Activated CD4-positive, alpha-beta memory T cell treated with anti-CD3 and anti-CD28 coated beads for 36 hours (primary cell): ENCODE measurements at places on chromosomes 6 and 20. TPM values are rescaled to one million over a fixed set of nuclear protein-coding genes. Genes with fewer than 3 reads are reported as not detected.

- no peaks in the 10 kb centered on the region for H3K36me3 ChIP-seq
- peaks cover 22% of the 10 kb centered on the region for H3K27me3 ChIP-seq
- no peak overlapping the region for H3K4me3 ChIP-seq
- H3K4me1 ChIP-seq = peaks cover 18% of the 10 kb centered on the region
These were observed 34.9 kb upstream of the UTRN start for GRCh38 chr6:144250276-144250675.

The OVOL2 gene
- total RNA-seq = not detected

The PDE7B gene
- 0.12 TPM for total RNA-seq

- DNase-seq = no peak
- no peak overlapping the region for H3K27ac ChIP-seq
- H3K4me1 ChIP-seq = peaks cover 16% of the 10 kb centered on the region
- no peak overlapping the region for H3K4me3 ChIP-seq
These were observed 5.3 kb upstream of the PM20D2 start for GRCh38 chr6:89140347-89141156.

DNA sequence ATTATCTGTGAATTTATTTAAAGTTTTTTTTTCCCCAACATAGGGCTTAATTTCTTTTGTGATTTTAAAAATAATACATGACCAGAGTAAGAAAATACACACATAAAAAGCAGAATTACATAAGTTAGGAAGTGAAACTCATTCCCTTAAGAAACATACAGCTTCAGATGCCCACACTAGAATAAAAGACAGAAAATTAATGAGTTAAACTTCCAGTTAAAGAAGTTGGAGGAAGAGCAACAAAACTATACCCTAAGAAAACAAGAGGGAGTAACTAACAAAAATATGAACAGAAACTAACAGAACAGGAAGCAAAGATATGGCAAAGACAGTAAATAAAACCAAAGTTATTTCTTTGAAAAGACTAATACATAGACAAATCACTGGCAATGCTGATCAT lies 107.6 kb upstream of the CEP85L start:
- H3K36me3 ChIP-seq = no peaks in the 10 kb centered on the region
- no peak overlapping the region for H3K4me3 ChIP-seq
- H3K27me3 ChIP-seq = no peaks in the 10 kb centered on the region
- no peak overlapping the region for H3K27ac ChIP-seq

GRCh38 chr6:159033160-159034049 lies 11.4 kb downstream of the TAGAP start:
- no peak for DNase-seq
- no peak overlapping the region for H3K4me3 ChIP-seq
- H3K36me3 ChIP-seq = peaks cover 36% of the 10 kb centered on the region

The BEND3 gene
- 4.5 TPM for total RNA-seq

- peaks cover 4% of the 10 kb centered on the region for H3K36me3 ChIP-seq
- DNase-seq = peak; percentile 20
- H3K27me3 ChIP-seq = no peaks in the 10 kb centered on the region
- H3K4me3 ChIP-seq = peak overlapping the region; percentile 2
- peak overlapping the region; percentile 31 for H3K27ac ChIP-seq
These were observed 4.5 kb downstream of the MRPL14 start for GRCh38 chr6:44122801-44123200.

- H3K27ac ChIP-seq = no peak overlapping the region
- H3K4me1 ChIP-seq = no peaks in the 10 kb centered on the region
- H3K4me3 ChIP-seq = no peak overlapping the region
- DNase-seq = no peak
These were observed 4.5 kb downstream of the PHACTR3 start for GRCh38 chr20:59608871-59609270.

GRCh38 chr6:4637691-4638433 lies 138.3 kb upstream of the CDYL start:
- H3K4me1 ChIP-seq = peaks cover 21% of the 10 kb centered on the region
- H3K4me3 ChIP-seq = no peak overlapping the region
- H3K36me3 ChIP-seq = no peaks in the 10 kb centered on the region
- H3K27ac ChIP-seq = peak overlapping the region; percentile 51

The SPAG4 gene
- total RNA-seq = 9.4 TPM

GRCh38 chr20:32350421-32350820 lies 7.7 kb upstream of the ASXL1 start:
- DNase-seq = no peak
- no peak overlapping the region for H3K4me3 ChIP-seq
- H3K27ac ChIP-seq = no peak overlapping the region
- H3K4me1 ChIP-seq = peaks cover 17% of the 10 kb centered on the region
- H3K36me3 ChIP-seq = peaks cover 12% of the 10 kb centered on the region
- H3K27me3 ChIP-seq = no peaks in the 10 kb centered on the region

DNA sequence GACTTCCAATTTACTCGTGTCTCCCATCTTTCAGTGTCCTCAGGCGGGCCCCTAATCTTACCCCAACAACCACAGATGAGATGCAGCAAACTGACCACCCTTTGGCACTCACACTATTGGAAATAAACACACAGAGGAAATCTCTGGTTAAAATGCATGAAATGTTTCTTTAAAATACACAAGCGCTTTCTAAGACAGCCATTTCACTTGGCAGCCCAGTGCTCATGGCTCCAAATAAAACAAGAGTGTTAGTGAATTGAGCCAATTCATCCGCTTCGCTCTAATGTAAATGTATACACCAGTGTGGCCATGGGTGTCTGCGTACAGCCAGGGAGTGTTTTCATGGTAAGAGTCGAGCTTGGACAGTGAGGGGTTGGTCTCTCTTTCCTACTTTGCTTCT lies 282.9 kb downstream of the CLIC5 start:
- DNase-seq = no peak
- peaks cover 8% of the 10 kb centered on the region for H3K27me3 ChIP-seq
- no peaks in the 10 kb centered on the region for H3K36me3 ChIP-seq

- peaks cover 17% of the 10 kb centered on the region for H3K27me3 ChIP-seq
- H3K4me3 ChIP-seq = no peak overlapping the region
- H3K4me1 ChIP-seq = no peaks in the 10 kb centered on the region
These were observed 57.6 kb upstream of the FRMD1 start for GRCh38 chr6:168136622-168137021.

The SNAP25 gene
- 0.67 TPM for total RNA-seq

- H3K4me3 ChIP-seq = no peak overlapping the region
- DNase-seq = no peak
- peaks cover 34% of the 10 kb centered on the region for H3K36me3 ChIP-seq
- H3K27me3 ChIP-seq = no peaks in the 10 kb centered on the region
- no peak overlapping the region for H3K27ac ChIP-seq
These were observed 73.0 kb downstream of the GFRA4 start for GRCh38 chr20:3590164-3590563.

DNA sequence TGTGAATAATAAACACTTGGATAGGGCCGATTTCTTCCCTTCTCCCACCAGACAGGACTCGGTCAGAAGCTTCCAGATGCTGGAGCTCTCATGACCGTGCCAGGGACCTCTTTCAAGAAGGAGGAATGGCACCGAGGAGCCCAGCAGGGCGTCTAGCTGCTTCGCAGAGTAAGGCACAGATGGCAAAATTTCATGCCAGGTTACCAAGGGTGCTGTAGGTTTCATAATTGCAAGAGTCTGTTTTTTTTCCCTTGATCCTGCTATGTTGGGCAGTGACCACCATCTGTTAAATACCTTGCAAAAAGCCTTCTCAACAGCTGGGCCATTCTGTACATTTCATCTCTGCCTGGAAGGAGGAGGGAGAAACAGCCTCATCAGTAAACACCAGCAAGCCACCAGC lies 111.8 kb downstream of the EDN3 start:
- DNase-seq = no peak
- no peak overlapping the region for H3K27ac ChIP-seq
- no peaks in the 10 kb centered on the region for H3K36me3 ChIP-seq

The ADGB gene
- 0.56 TPM for total RNA-seq

DNA sequence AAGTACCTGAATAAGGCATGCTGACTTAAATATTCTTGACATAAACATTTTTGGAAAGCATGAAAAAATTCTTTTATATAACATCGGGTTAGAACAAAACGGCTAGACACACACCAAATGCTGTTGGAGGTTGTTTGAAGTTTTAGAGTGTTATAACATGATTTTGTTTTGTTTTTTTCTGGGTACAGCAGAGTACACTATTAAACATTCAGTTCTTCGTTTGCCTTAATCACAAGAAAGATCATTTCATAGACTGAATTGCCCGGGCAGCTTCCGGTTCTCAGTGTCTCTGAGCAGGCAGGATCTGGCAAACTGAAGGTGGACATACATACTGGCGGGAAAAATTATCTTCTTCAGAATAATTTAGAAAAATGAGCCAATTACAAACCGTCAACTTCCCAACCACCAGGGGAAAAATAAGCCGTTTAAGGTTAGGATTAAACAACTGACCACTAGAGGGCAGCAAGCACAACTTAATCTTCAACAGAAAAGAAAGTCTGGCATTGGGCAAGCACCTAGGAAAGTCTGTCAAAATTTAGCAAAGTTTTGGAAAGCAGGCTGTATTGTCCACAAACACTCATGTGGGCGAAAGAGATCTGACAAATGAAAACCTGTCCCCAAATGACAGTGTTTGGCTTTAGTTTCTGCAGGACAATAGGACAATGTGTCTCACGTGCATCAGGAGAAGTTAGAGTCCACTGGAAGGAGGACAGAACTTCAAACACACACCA lies 15.0 kb downstream of the ZNF217 start:
- H3K4me3 ChIP-seq = peak overlapping the region; percentile 82
- peaks cover 85% of the 10 kb centered on the region for H3K4me1 ChIP-seq
- H3K27ac ChIP-seq = peak overlapping the region; percentile 97
- peaks cover 85% of the 10 kb centered on the region for H3K36me3 ChIP-seq

The TSPO2 gene
- total RNA-seq = not detected

DNA sequence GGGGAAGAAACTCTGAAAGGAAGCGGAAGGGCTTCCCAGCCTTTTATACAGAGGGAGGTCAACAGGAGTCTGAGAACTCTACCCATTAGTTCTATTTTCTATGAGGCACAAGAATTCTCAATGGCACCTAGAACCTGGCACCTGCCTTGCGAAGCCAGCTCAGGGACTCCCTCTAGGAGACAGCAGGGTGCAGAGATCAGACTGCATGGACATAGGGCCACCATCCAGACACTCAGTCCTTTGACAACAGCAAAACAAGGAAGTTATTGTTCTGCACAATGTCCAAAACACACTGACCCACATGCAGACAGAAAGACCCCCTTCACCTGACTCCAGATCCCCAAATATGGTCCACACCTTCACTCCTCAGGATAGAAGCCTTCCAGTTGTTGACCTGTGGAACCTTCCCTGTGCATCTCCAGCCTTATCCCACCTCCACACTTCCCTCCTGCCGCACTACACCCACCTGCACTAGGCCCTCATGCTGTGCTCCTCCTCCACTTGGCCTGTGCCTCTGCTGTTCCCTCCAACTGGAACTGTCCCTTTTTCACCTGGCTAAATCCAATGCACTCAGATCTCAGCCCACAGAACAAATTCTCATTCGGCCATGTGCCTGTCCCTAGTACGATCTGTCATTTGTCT lies 27.8 kb downstream of the ACSS1 start:
- peaks cover 2% of the 10 kb centered on the region for H3K4me1 ChIP-seq
- DNase-seq = no peak
- H3K27ac ChIP-seq = no peak overlapping the region
- no peaks in the 10 kb centered on the region for H3K27me3 ChIP-seq
- H3K36me3 ChIP-seq = peaks cover 4% of the 10 kb centered on the region
- no peak overlapping the region for H3K4me3 ChIP-seq

The CCND3 gene
- 570 TPM for total RNA-seq

- no peaks in the 10 kb centered on the region for H3K27me3 ChIP-seq
- H3K27ac ChIP-seq = no peak overlapping the region
- no peak overlapping the region for H3K4me3 ChIP-seq
- H3K36me3 ChIP-seq = peaks cover 15% of the 10 kb centered on the region
These were observed 18.0 kb downstream of the GLO1 start for GRCh38 chr6:38684904-38685303.

The KIAA0408 gene
- total RNA-seq = 6.5 TPM

GRCh38 chr20:6651561-6651960 lies 115.9 kb upstream of the BMP2 start:
- H3K36me3 ChIP-seq = no peaks in the 10 kb centered on the region
- H3K4me1 ChIP-seq = no peaks in the 10 kb centered on the region
- no peak overlapping the region for H3K27ac ChIP-seq
- no peaks in the 10 kb centered on the region for H3K27me3 ChIP-seq
- DNase-seq = no peak

The CYP39A1 gene
- total RNA-seq = not detected
